Spleen (tissue), 13 donors: ENCODE measurements at places on chromosomes 3 and 15. TPM values are rescaled to one million over a fixed set of nuclear protein-coding genes. Genes with fewer than 3 reads are reported as not detected.

DNA sequence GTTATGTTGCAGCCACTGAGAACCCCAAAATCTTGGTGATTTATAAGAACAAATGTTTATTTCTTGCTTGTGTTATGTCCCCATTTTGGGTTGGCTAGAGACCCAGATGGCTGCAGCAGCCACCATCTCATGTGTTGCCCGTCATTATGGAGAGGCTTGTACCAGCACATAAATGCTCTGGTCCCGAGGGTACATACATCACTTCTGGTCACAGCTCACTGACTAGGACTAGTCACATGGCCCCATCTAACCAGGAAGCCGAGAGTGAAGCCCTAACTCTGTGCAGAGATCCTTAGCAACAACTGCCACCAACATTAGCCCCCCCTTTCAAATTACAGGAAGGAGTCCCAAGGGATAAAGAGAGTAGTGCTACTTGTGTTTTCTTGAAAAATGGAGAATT is 25.5 kb upstream of the HACD2 start:
- no peak for DNase-seq

DNA sequence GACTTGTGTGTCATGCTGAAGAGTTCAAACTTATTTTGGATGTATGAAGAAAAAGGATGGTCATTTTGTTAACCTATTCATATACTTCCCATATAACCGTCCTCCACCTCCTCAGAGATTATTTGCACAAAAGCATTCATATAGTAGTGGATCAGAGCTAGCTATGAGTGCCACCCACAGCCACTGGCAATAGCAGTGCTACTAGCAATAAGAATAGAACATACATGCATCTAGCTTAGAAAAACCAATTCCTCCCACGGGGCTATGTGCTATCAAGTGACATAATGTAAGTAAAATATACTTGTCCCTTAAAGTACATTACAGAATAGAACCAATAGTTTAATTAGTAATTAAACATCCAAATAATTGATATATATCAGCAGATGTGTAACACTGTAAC is 10.3 kb upstream of the ZBED2 start:
- no peak for DNase-seq

DNA sequence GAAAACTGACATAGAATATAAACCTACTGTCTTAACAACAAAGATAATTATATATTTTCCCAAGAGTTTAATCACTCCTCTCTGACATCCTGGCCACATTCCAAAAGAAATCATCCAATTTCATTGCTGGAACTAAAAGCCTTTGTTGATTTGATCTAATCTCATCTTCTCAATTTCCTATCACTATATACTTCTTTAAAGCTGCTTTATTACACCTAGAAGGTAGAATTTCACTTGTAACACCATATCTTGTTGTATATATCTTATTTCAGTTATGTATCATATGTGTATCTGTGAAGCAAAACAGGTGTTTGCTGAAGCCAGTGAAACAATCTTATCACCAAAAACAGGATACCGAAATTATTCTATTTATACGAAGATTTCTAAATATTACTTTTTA is 740.2 kb downstream of the ROBO1 start:
- no peak for DNase-seq

DNA sequence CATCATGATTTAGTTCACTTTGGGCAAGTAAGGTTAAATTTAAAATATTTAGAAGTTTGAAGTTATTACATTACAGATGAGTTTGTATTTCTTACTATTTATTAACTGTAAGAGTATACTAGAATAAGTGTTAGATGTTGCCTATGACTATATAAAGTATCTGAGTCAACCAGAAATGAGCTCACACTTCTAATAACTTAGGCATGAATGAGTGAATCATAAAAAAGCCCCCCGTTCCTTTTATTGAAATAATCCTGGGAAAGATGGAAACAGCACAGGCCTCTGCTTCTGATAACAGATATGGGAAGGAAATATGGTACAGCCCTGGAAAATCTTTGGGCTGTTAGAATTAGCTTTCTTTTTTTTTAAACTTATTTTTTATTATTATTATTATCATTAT is 66.6 kb upstream of the TGFBR2 start:
- DNase-seq = no peak

GRCh38 chr3:182789371-182789770 is 3.9 kb upstream of the ATP11B start:
- DNase-seq = no peak

- no peak for DNase-seq
These were observed 2.7 kb downstream of the VGLL3 start for GRCh38 chr3:86988235-86988634.

DNA sequence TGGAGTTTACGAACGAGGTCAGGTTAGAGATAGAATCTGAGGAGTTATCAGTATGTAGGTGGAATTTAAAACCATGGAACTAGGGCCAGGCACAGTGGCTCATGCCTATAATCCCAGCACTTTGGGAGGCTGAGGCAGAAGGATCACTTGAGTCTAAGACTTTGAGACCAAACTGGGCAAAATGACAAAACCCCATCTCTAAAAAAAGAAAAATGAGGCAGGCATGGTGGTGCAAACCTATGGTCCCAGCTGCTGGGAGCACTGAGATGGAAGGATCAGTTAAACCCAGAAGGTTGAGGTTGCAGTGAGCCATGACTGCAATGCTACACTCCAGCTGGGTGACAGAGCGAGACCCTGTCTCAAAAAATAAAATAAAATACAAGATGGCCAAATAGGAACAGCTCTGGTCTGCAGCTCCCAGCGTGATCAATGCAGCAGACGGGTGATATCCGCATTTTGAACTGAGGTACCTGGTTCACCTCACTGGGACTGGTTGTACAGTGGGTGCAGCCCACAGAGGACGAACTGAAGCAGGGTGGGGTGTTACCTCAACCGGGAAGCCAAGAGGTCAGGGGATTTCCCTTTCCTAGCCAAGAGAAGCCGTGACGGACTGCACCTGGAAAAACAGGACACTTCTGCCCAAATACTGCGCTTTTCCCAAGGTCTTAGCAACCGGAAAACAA is 33.3 kb downstream of the ZMAT3 start:
- no peak for DNase-seq

GRCh38 chr3:30951826-30952225 is 57.4 kb upstream of the GADL1 start:
- DNase-seq = no peak

C3orf85 gene
- total RNA-seq = not detected

ATP13A4 gene
- 0.27 TPM for total RNA-seq

- DNase-seq = no peak
These were observed 46.6 kb downstream of the EPHB3 start for GRCh38 chr3:184608209-184608608.

CFAP91 gene
- total RNA-seq = 68.2 TPM

GRCh38 chr3:112293368-112294321 is at the start of gene SLC9C1:
TSS of gene SLC9C1 (minus strand) at chr3:112294216. CDS start at chr3:112286791, 7,425 bp downstream.
- DNase-seq = no peak

DNA sequence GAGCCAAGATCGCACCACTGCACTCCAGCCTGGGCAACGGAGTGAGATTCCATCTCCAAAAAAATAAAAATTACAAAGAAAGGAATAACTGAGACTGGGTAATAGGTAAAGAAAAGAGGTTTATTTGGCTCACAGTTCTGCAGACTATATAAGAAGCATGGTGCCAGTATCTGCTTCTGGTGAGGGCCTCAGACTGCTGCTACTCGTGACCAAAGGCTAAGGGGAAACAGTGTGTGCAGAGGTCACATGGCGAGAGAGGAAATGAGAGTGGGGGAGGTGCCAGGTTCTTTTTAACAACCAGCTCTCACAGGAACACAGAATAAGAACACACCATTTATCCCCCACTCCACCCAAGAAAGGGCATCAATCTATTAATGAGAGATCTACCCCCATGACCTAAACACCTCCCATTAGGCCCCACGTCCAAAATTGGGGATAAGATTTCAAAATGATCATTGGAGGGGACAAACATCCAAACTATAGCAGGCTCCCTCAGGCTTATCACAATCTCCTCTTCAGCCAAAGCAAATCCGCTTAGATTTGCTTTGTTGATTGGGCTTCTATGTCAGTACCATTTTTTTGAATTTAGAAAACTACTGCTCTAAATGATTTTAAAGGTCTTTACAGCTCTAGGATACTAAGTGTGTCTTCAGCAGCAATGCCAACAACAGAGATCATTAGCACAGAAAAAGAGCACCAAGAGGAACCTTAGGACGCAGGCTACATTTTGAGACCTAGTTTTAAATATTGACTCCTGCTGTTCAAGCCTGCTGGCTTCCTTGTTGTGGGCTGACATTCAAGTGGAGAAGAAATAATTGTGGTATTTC is 84.2 kb upstream of the TBL1XR1 start:
- DNase-seq = peak; percentile 75

FBXO40 gene
- not detected for total RNA-seq

- DNase-seq = no peak
These were observed 14.8 kb upstream of the RBP2 start for GRCh38 chr3:139491027-139491700.

KBTBD13 gene
- not detected for total RNA-seq

DNA sequence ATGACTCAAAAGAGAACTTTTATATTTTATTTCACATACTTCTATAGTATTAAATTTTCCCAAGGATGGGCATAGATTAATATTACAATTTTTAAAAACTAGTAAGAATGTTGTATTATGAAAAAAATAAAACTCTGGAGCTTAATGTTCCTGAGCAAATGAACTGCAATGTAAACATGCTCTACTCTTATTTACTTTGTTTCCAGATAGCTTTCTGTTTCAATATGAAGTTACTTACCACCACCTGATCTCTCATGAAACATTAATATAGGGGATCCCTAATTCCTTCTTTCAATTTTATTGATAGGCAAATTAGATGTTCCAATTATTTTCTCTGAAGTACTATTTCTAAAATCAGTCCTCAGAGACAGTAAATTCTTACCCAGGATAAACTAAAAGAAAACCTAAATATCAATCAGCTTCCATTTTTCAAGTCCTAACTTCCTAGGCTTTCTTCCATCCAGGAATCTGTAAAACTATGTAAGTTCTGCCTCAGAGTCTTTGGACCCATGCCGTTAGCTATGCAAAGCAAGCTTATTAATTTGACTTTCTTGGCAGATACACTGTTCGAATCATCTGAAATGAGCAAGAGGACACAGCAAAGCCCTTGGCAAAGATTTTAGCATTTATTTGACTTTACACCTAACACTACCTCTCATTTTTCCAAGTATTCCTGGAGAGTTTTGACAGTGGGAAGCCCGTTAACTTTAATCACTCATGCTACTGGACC is 93.2 kb downstream of the PLCH1 start:
- no peak for DNase-seq

- DNase-seq = no peak
These were observed 34.2 kb upstream of the OCA2 start for GRCh38 chr15:28133281-28133680.

C2CD4A gene
- total RNA-seq = not detected

DNAH12 gene
- not detected for total RNA-seq

ZNF385D gene
- 0.43 TPM for total RNA-seq
